Tibial nerve (tissue), 4 donors: ENCODE measurements at places on chromosomes 6 and 20. TPM values are rescaled to one million over a fixed set of nuclear protein-coding genes. Genes with fewer than 3 reads are reported as not detected.

DNA sequence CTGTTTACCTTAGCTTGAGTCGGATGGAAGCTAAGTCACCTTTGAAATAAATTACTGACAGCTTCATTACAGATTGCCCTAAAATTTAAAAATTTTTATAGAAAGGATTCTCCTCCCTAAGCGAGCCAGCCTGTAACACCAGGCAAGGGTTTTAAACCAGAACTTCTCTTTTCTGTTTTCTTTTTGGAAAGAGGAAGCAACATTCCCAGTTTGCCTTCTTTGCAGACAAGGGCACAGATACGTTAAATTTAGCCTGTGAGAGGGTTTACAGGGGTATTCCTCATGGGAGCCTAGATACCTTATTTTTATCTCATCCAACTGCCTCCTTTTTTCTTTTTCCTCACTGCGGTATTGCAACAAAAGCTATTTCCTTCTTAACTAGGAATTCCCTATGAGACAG is 45.0 kb downstream of the GNAS start:
- H3K27me3 ChIP-seq, result no peaks in the 10 kb centered on the region
- no peak overlapping the region for H3K4me3 ChIP-seq
- H3K4me1 ChIP-seq, result no peaks in the 10 kb centered on the region
- H3K27ac ChIP-seq, result no peak overlapping the region
- no peak for DNase-seq

DNA sequence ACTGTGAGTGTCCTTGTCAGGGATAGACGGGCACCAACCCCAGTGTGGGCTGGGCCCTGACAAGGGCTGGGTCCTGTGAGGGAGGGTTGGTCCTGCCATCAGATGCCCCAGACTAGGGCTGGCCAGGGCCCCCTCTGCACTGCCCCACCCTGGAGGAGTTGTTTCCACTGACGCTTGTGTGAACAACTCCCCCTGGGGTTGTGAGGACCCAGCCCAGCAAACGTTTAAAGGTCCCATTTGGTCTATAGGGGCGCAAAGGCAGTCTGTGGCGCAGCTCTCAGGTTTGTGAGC is 104.1 kb downstream of the BMP7 start:
- H3K27ac ChIP-seq, result no peak overlapping the region
- no peak overlapping the region for H3K4me3 ChIP-seq
- DNase-seq, result no peak
- H3K36me3 ChIP-seq, result no peaks in the 10 kb centered on the region

DNA sequence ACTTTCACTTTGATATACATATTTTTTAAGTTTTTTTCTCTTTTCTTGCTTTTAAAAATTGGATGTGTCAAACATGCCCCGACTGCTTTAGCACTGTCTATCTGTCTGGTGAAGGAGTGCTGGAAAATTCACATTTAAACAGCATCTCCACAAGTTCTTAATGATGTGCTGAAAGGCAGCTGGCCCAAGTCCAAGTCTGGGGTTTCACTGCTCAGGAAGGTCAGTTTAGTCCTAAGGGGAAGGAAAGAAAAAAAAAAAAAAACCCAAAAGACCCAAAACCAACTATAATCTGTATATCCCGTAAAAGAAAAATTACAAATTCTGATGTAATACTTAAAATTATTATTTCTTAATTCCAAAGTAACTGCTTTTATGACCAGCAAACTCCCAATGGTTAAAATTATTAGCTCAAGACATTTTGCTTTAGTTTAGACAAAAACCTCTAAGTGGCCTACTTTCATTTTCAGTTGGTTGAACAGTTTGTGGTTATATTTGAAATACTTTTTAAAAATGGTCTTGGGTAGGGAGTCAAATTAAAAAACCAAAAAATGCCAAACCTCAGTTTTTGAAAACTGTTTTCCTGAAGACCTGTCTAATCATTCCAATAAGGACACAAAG is 79.5 kb upstream of the PREP start:
- H3K27me3 ChIP-seq, result no peaks in the 10 kb centered on the region
- DNase-seq, result peak; percentile 35
- no peak overlapping the region for H3K4me3 ChIP-seq

- DNase-seq, result no peak
- no peak overlapping the region for H3K27ac ChIP-seq
- H3K4me3 ChIP-seq, result no peak overlapping the region
- H3K36me3 ChIP-seq, result no peaks in the 10 kb centered on the region
- H3K4me1 ChIP-seq, result no peaks in the 10 kb centered on the region
- H3K27me3 ChIP-seq, result no peaks in the 10 kb centered on the region
Measured at GRCh38 chr20:50716518-50716917, 14.9 kb upstream of the PARD6B start.

DNA sequence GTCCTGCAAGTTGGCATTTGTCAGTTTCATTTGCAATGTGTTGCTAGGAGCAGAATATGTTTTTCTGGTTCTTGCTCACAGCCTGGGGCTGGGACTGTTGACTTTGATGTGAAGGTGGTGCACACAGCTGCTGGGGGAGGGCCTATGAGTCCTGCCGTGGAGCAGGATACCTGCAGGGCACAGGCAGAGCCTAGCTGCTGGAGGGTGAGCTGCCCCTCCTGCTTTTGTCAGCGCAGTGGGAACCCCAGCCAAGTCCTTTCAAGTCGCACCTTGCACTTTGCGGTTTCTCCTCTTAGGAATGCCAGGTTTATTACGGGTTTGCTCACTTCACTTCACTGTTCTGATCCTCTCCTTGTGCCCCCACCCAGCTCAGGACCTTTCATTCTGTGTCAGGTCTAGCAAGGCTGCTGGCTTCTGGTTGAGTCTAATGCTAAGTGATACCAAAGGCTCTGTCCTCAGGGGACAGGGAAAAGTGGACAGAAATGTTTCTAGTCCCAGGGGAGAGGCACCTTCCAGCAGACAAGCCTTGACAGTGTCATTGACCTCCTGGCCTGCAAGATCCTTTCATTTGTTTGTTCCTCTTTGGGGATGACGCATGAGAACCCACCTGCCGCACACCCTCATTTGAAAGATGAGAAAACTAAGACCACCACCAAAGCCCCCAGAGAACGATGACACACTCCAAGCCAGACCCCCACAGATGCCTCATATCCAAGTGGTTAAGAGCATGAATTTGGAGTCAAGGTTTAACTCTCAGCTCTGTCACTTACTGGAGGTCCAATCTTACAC is 2.7 kb upstream of the SPO11 start:
- no peak for DNase-seq
- H3K4me3 ChIP-seq, result no peak overlapping the region
- H3K36me3 ChIP-seq, result no peaks in the 10 kb centered on the region
- no peaks in the 10 kb centered on the region for H3K4me1 ChIP-seq

DNA sequence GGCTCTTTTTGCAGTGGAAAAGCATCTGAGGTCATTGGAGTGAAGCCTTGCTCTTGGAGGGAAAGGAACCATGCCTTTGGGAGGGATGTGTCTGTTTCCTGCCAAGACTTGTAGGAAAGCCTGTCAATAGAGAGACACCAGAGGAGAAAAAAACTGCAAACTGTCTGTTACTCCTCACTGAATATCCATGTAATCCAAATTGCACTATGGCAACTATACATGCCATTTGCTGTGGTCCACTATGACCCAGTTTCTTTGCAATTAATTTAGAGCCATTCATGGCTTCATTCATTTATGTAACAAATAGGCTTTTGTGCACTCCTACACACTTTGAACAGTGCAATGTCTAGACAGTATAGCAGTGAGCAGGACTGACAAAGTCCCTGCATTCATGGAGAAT is 296.5 kb downstream of the SLC35F1 start:
- H3K4me3 ChIP-seq, result no peak overlapping the region
- no peaks in the 10 kb centered on the region for H3K27me3 ChIP-seq
- no peak overlapping the region for H3K27ac ChIP-seq
- no peaks in the 10 kb centered on the region for H3K4me1 ChIP-seq
- DNase-seq, result no peak

DNA sequence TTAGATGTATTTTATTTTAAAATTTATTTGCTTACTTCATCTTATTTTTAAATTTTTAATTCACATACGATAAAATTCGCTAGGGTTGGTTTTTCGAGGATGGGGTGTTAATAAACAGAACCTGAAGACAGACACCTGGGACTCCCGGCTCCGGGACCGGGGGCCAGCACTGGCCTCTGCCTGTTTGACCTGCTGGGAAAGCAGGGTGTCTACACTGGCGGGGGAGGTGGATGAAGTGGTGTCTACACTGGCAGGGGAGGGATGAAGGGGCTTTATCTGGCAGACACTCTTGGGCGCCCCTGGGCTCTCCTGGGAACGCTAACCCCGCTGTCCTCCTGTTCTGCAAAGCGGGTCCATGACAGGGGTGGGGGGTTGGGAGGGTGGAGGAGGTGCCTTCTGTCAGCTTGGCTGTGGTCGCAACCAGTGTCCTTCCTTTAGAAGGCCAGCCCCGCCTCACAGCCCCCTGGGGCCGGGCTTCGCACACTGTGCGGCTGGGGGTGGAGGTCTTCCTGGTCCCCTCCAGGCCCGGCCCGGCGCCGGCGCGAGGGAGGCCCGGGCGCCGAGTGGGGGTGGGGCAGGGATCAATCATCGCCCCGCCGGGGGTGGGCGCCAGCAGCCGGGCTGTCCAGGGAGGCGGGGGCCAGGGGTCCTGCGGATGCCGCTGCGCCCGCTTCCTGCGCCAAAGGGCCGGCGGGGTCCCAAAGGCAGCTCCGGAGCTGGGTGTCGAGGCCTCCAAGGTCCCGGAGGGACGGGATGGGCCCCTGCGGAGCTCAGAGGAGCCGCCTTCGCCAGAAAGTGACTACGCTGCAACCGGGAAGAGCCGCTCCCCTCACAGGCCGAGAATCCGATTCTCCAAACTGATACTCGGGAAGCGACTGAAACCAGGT is 1.8 kb downstream of the GATA5 start:
- H3K4me3 ChIP-seq, result no peak overlapping the region
- no peak overlapping the region for H3K27ac ChIP-seq
- peaks cover 93% of the 10 kb centered on the region for H3K27me3 ChIP-seq
- no peak for DNase-seq

The GHRH gene
- not detected for total RNA-seq

- no peak overlapping the region for H3K27ac ChIP-seq
- H3K36me3 ChIP-seq, result no peaks in the 10 kb centered on the region
- no peak overlapping the region for H3K4me3 ChIP-seq
- no peak for DNase-seq
Measured at GRCh38 chr6:34672657-34673043, 23.9 kb downstream of the ILRUN start.

GRCh38 chr20:24747010-24747712 is 201.9 kb upstream of the CST7 start:
- H3K27me3 ChIP-seq, result no peaks in the 10 kb centered on the region
- H3K4me1 ChIP-seq, result no peaks in the 10 kb centered on the region
- no peak for DNase-seq
- H3K36me3 ChIP-seq, result no peaks in the 10 kb centered on the region

DNA sequence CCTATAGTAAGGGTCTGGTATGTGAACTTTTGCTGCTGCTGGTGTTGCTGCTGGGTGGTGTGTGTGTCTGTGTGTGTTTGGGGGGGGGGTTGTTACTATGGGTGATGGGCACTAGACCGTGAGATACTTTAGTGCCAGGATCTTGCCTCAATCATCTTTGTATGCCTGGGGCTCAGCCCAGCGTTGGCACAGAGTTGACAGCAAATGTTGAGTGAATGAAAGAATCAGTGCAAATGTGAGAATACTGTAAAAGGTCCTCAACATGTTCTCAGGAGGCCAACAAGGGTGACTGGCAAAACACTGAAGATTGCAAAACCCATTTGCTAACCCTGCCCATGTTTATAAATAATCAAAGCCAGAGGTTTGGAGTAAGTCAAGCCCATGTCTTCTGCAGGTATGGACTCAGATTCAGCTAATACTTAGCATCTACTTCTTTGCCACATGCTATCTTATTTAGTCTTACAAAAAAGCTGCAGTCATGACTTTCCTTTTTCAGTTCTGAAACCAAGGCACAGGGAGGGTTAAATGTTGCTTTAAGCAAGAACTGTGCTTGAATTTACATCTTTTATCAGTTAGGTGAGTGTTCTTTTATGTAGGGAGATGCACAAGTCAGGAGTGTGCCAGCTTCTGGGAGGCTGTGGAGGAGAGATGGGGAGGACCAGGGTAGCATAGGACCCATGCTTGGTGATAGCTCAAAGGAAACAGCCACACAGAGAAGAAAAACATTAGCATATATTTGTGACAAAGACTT is 125.3 kb upstream of the SPACA1 start:
- peaks cover 6% of the 10 kb centered on the region for H3K4me1 ChIP-seq
- no peaks in the 10 kb centered on the region for H3K27me3 ChIP-seq
- no peak for DNase-seq
- H3K36me3 ChIP-seq, result no peaks in the 10 kb centered on the region

DNA sequence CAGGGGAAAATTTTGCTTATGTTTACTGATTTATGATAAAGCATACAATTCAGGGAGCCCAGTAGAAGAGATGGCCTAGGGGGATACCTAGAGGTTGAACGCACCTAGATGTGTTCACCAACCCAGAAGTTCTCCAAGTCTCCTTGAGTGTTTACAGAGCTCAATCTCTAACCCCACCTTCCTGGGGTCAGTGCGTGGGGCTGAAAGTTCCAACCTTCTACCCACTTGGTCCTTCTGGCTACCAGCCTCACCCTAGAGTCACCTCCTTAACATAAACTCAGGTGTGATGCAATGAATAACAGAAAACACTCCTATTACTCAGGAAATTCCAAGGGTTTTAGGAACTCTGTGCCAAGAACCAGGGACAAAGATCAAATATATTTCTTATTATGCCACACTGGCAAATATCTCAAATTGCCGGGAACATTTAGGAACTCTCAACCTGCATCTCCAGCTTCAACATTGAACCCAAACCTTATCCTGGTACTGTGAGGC is 26.4 kb downstream of the AFG1L start:
- H3K27me3 ChIP-seq, result no peaks in the 10 kb centered on the region
- DNase-seq, result no peak
- H3K27ac ChIP-seq, result no peak overlapping the region
- no peaks in the 10 kb centered on the region for H3K4me1 ChIP-seq
- no peaks in the 10 kb centered on the region for H3K36me3 ChIP-seq

DNA sequence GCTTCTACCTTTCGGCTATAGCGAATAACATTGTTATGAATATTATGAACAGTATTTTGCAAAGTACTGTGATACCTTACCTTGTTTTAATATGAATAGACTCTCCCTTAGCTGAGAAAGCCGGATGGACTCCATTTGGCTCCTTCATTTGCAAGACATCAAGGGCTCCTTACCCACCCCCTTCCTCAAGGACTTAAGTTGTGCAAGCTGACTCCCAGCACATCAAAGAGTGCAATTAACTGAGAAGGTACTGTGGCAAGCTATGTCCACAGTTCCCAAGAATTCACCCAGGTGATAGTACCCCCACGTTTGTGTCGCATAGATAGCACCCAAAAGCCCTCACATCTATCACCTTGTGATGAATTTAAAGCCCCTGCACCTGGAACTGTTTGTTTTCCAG is 11.2 kb downstream of the CST5 start:
- no peak for DNase-seq
- no peak overlapping the region for H3K4me3 ChIP-seq
- H3K27me3 ChIP-seq, result no peaks in the 10 kb centered on the region
- no peak overlapping the region for H3K27ac ChIP-seq

The TRDN gene
- total RNA-seq, result 0.59 TPM

- DNase-seq, result no peak
- H3K27me3 ChIP-seq, result no peaks in the 10 kb centered on the region
- H3K27ac ChIP-seq, result no peak overlapping the region
- no peak overlapping the region for H3K4me3 ChIP-seq
- no peaks in the 10 kb centered on the region for H3K36me3 ChIP-seq
Measured at GRCh38 chr6:165052561-165053480, 256.6 kb downstream of the C6orf118 start.

The MAP3K5 gene
- total RNA-seq, result 26.9 TPM
